ENCODE measurements at places on chromosomes 1 and 21.

DNA sequence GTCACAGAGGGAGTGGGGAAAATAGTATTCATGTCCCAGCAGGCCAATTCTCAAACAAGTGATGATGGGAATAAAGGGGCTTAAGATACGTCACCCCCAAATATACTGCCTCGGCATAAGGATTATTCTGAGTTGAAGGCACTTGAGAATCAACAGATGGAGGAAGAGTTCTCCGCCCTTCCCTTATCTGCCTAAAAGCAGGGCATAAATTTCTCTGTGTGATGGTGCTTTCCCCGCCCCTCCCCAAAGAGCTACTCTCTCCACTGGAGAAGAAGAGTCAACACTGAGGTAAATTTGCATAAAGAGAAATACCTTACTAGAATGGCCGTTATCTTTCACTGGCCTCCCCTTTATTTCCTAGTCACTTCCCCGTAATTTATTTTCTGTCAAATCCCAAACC lies 18.7 kb downstream of the BECN2 start:
- no peak for DNase-seq

DNA sequence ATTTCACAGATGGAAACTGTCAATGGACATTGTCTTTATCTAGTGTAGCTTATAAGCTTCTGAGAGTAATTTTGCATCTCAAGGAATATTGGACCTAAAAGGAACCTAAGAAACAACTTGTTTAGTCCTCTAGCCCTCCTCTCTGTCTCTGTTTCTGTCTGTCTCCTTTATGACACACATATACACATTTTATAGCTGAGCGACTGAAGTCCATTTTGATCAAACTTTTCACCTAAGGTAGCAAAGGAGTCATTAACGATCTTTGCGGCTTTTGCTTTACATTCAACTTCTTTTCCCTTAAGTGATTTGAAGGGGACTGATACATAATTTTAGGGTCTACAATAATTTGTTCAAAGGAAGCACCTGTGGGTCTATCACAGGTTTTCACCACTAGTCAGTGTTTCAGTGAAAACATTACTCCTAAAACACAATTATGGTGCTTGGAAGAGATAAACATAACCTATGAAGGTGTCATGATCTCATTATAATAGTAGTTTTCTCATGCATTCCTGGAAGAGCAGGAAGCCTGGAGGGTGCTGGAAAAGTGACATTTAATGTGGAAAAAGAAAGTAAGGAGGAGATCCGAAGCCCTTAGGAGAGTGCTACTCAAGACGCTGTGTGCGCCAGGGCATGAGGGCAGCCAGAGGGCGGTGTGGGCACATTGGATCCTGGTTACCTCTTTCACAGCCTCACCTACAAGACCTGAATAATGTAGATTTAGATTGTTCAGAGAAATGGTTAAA lies 248.6 kb downstream of the DNM3 start:
- DNase-seq = peak; percentile 41

GRCh38 chr1:71193153-71193552 lies 112.3 kb upstream of the ZRANB2 start:
- no peak for DNase-seq

- no peak for DNase-seq
Observed at GRCh38 chr1:246113555-246114095, 393.5 kb downstream of the SMYD3 start.

DNA sequence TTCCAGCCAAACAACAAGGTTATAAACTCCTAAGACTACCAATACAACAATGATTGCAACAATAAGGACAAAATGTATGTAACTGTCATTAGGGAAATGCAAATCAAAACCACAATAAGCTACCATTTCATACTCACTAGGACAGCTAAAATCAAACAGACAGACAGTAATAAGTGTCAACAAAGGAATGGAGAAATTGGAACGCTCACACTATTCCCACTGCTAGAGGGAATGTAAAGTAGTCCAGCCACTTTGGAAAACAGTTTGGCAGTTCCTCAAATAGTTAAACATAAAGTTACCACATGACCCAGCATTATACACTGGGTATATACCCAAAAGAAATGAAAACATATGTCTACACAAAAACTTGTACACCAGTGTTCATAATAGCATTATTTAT lies 9.3 kb downstream of the PRKAB2 start:
- DNase-seq = no peak

GRCh38 chr1:3115275-3116149 lies 46.5 kb downstream of the PRDM16 start:
- DNase-seq = no peak

- DNase-seq = no peak
Observed at GRCh38 chr1:204255966-204256365, 42.2 kb upstream of the GOLT1A start.

- DNase-seq = no peak
Observed at GRCh38 chr1:200862713-200863415, 9.9 kb upstream of the GPR25 start.

- no peak for DNase-seq
Observed at GRCh38 chr1:17768651-17769241, 13.6 kb downstream of the ACTL8 start.

DNA sequence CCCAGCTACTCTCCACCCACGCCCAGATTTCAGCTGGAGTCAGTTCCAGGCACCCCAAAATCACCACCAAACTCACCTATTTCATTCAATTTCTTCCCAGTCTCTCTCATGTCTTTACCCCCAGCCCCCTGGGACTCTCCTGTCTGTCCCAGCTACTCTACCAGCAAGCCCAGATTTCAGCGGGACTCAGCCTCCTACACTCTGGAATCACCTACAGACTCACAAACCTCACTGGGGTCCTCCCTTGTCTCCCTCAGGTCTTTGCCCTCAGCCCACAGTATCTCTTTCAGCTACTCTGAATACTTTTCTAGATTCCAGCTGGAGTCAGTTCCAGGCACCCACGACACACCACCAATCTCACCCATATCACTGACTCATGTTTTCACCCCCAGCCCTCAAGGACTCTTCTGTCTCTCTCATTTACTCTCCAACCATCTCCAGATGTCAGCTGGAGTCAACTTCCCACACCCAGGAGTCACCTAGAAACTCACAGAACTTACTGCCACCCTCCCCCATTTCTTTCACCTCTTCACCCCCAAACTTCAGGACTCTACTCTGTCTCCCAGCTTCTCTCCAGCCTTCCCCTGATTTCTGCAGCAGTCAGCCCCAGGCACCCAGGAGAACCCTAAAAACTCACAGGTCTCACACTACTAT lies 1529.3 kb upstream of the TPTE start:
- DNase-seq = no peak

- no peak for DNase-seq
Observed at GRCh38 chr1:30405081-30405480, 318.3 kb downstream of the MATN1 start.

DNA sequence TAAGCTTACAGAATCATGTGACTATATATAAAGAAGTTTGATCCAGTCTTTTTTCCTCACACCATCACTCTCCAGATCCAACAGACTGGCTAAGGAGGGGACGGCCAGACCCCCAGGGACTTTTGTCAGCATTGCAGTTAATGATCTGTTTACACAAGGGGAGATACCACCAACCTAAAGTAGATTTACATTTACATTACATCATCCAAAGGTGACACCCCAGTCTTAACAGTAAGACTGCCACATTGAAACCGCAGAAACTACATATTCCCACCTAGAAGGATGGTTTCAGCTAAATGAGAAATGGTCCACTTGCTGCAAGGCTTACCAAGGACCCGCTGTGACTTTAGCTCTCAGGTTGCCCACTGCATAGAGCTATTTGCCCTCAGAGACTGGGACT lies 3.4 kb downstream of the RCAN1 start:
- no peak for DNase-seq

DNA sequence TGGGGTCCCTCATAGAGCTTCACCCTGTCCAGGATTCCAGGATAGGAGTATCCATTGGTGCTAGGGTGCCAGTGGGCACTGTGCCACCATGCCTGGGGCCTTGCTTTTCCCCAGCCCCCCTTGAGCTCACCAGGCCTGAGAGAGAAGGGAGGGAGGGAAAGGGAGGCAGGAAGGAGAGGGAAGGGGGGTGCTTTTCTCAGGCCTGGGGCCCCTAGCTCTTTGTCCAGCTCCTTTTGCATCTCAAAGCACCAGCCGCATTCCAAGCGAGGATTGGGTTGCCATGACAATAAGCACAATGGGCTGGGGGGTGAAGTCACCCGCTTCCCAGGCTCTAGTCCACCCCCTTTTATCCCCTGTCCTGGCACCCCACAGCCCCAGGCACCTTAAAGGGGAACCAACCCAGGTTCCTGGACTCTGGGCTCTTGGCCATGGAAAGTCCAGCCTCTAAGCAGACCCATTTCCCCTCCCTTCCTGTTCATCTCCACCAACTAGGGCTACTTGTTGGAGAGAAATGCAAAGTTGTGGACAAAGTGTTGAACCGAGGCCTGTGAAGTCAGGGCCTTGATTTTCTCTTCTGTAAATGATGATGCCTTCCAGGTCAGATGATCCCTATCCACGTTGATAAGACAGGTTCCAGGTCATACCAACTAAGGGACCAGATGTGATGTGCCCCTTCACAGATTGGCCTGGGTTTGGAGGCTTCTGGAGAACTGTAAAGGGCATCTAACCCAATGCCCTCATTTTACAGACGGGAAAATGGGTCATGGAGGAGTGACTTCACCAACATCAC lies 11.4 kb downstream of the THBS3 start:
- no peak for DNase-seq

- DNase-seq = no peak
Observed at GRCh38 chr1:111649648-111650047, 30.1 kb downstream of the RAP1A start.

- DNase-seq = no peak
Observed at GRCh38 chr1:3773572-3774275, 1.2 kb downstream of the SMIM1 start.

GRCh38 chr21:31424058-31424457 lies 80.0 kb upstream of the TIAM1 start:
- no peak for DNase-seq

DNA sequence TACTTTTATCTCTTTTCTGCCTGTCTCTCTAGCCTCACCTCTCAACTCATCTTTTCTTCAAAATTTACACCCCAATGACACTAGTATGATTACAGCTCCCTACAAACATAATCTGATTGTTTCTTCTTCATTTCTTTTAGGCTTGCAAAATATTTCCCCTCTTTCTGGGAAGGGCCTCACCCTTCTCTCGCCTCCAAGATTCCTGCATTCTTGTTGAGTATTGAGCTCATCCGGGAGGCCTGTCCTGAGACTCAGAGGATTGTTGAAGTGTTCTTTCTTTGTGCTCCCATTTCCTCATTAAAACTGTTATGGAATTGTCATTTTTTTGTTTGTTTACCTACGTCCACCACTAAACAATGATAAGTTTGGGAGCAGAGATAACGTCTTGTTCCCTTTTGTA lies 99.1 kb upstream of the CHRM3 start:
- no peak for DNase-seq

GRCh38 chr1:202058001-202058908 lies 47.9 kb downstream of the ELF3 start:
- no peak for DNase-seq

GRCh38 chr1:75632350-75632949 lies 21.5 kb upstream of the SLC44A5 start:
- no peak for DNase-seq

- DNase-seq = no peak
Observed at GRCh38 chr1:96772972-96773371, 51.4 kb downstream of the PTBP2 start.

DNA sequence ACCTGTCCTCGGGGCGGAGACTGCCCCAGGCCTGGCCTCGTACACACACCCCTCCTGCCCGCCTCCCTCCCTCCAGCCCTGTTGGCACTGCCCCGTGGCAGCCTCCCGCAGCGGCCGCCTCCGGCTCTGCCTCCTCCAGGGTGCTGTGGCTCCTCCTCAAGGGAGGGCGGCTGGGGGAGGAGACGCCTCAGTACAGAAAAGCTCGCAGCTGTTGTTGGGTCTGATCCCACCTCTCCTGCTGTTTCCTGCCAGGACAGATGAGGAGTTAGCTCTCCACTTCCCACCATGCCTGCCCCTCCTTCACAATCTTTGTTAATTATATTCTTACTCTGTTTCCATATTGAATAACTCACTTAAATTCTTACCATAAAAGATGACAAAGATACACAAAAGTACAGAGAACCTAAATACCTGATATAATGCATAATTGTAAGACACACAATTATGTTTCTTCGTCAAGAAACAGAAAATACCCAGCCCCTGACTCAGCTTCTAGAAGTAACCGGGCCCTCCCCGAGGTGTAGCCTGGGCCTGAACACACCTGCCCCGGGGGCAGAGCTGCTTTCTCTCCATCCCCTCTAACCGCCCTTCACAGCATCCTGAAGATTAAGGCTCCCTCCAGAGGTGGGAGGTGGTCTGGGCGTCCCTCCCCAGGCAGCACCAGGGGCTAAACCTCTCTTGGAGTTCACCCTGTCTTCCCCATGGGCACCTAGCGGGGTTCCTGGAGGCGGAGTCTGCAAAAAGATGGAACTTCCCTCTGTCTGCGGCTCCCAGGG lies 30.6 kb upstream of the COL6A1 start:
- DNase-seq = no peak

- no peak for DNase-seq
Observed at GRCh38 chr21:36646645-36647044, 52.3 kb upstream of the SIM2 start.

DNA sequence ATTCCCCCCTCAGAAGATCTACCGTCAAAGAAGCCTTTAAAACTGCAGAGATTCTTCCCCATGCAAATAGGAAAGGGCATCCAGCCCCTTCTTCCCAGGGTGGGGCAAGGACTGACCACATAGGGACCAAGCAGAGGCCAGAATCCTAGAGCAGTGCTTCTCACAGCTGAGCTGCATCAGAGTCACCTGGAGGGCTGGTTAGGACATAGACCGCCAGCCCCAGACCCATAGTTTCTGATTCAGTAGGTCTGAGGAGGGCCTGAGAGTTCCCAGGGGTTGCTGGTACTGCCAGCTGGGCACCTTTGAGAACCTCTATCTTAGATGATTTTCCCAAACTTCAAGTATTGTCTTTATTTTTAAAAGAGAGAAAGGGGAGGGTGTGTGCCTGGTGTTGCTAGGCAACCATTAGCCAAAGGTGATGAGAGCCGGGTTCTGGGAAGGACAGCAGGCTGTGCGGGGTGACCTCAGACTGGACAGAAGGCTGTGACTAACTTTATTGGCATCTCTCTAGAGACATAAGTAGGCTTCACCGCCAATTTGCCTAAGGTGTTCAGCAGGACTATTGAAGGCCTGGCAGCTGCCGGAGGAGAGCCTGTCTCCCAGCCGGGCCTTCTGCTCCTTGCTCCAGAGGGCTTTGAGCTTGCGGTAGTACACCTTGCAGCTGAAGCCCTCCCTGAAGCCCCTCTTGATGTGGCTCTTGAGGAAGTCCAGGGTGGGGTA lies 3.0 kb downstream of the SPATA46 start:
- no peak for DNase-seq

- DNase-seq = peak; percentile 45
Observed at GRCh38 chr1:156860628-156861423, at the start of gene NTRK1. Gene NTRK1 (plus strand): TSS chr1:156860865. CDS start chr1:156860935, 70 bp downstream.

- no peak for DNase-seq
Observed at GRCh38 chr1:16348414-16349182, 3.7 kb downstream of the FBXO42 start.

DNA sequence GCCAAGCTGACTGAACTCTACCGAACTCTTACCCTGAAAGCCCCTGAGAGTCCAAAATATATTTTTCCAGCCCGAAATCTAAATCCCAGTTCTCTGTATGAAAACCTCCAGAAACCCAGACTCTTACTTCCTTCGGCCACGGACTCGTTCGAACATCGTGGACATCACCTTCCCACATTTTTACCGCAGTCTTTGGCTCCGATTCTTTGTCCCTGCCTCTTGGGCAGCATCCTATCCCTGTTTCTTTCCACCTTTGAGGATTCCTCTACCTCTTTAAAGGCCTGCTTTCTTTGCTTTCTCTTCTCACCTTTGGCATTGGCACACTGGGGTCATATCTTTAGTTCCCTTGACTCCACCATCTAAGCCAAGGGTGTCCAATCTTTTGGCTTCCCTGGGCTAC lies 932 bp upstream of the USP24 start:
- no peak for DNase-seq
